B cell (primary cell): ENCODE measurements at places on chromosomes 2 and 18. TPM values are rescaled to one million over a fixed set of nuclear protein-coding genes. Genes with fewer than 3 reads are reported as not detected.

The CD226 gene
- polyA plus RNA-seq, result 0.78 and 0.98 TPM in 2 replicates

The BOLA3 gene
- polyA plus RNA-seq, result 8.2 and 8.5 TPM in 2 replicates

The CRYBA2 gene
- polyA plus RNA-seq, result not detected in 2 replicates

The ATP6V1B1 gene
- not detected in 2 replicates for polyA plus RNA-seq

The RAB6C gene
- 0.07 and 0.09 TPM in 2 replicates for polyA plus RNA-seq

The MRPL30 gene
- polyA plus RNA-seq, result 4.7 and 5.0 TPM in 2 replicates

The FAM228A gene
- 0.07 TPM in 1 of 2 replicates, not detected in the other for polyA plus RNA-seq

The LRRC30 gene
- polyA plus RNA-seq, result not detected in 2 replicates

The RGPD5 gene
- 12.2 and 28.6 TPM in 2 replicates for polyA plus RNA-seq
